ENCODE measurements at places on chromosomes 16 and 17. TPM values are rescaled to one million over a fixed set of nuclear protein-coding genes. Genes with fewer than 3 reads are reported as not detected.

DNA sequence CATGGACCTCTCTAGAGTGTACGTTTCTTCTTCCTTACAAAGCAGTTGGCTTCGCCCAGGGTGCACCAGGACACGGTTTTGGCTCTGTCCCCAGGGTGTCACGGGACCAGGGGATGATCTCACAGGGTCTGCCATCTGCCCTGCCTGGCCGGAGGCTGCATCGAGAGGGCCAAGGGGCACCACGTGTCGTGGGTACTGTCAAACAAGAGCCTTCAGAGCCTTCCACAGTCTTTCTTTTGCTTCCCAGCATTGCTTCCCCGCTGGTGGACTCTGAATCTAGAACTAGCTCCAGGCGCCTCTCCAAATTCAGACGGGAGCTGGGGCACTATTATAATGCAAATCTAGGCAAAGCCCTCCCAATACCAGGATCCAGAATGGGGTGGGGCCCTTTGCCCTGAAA, 47.9 kb downstream of the MAPT start:
- no peak for DNase-seq

Gene CAPNS2
- 1.7 TPM for total RNA-seq

Gene HOXB7
- total RNA-seq = 0.18 TPM

Gene COX11
- 14.2 TPM for total RNA-seq

DNA sequence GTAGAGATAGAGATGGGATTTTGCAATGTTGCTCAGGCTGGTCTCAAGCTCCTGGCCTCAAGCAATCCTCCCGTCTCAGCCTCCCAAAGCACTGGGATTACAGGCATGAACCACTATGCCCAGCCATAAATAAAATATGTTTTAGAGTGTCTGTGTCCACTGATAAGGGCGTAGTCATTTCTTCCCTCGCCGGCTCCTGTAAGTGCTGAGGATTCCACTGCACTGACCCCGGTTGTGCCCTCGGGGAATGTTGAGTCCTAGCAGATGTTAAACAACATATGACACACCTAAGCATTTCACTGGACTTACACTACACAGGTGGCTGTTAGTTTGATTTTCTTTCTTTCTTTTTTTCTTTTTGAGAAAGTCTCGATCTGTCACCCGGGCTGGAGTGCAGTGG, 5.6 kb upstream of the SHMT1 start:
- no peak for DNase-seq

Gene TMEM231
- 6.4 TPM for total RNA-seq

Gene USH1G
- total RNA-seq = not detected

DNA sequence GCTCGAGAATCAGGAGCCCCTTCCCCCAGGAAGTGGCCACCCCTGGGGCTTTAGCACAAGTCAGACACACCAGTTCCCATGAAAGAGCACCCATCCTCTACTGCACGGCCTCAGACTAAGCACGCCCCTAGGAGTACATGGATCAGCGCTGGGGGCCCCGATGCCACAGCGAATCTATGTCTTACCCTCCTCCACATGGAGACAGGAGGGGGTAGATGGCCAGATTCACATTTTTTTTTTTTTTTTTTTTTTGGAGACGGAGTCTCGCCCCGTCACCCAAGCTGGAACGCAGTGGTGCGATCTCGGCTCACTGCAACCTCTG, 3.2 kb upstream of the EXOSC6 start:
- DNase-seq = no peak

GRCh38 chr17:32152130-32152529, 9.8 kb downstream of the RHOT1 start:
- no peak for DNase-seq

- DNase-seq = no peak
Observed at GRCh38 chr16:24198807-24199533, 57.2 kb upstream of the CACNG3 start.

Gene PRDM7
- total RNA-seq = not detected

All from fibroblast of the aortic adventitia (primary cell).